KG1 (cell line): ENCODE measurements at places on chromosomes 13 and 19.
A peak's percentile ranks its signal among the peaks of the same experiment; 100 is the strongest.

DNA sequence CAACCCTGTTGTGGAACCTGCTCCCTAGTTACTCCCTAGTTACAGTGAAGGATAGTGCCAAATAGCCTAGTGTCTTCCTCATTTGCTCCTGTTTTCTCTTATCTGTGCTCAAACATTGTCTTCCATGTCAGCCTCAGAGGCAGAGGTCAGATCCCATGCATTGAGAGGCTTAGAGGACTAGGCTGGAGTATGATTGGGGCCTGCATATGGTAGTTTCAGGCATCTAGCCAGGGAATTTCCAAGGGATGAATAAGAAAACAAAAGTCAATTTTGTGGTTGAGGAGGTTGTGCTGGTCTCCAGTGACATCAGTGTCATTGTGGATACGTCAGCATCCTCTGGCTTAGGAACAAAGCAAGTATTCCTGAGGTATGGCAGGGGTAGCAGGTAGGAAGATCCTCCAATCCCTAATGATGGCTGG lies 9.4 kb downstream of the ZNF546 start:
- no peak for DNase-seq

DNA sequence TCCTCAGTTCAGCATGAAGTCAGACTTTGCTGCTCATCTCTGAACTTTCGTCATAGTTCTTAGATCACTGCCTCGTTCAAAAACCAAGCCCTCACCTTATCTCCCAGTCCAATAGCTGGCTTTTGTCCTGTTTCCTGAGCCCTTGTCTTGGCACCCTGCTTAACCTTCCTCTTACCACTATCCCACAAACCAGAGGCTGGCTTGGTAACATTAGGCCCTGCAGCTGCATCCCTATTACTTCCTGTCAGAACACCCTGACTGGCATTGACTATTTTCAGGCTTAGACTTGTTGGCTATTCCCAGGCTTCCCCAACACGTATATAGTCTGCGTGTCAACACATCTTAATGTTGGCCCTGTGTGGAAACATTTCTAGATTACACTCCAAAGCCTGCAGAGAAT lies 172.4 kb downstream of the VWA8 start:
- no peak for DNase-seq

- no peak for DNase-seq
Measured at GRCh38 chr19:51663650-51664049, 17.0 kb upstream of the SIGLEC14 start.

DNA sequence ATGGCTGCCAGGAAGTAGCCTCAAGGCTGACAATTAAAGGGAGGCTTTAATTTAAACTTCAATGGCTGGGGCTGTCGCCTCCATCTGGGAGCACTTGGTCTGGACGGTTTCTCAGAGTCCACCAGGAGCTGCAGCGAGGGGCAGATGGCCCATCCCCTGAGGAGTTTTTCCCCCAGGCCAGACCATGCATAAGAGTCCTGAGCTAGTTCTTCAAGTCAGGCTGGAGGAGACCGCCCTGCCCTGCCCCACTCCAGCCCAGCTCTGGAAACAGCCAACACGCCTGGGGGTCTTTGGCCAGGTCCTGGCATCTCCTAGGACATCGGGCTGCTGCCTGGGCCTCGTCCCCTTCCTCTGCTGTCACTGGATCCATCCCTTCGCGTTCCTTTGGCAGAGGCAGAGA lies 5.3 kb upstream of the ACTN4 start:
- DNase-seq, result no peak

DNA sequence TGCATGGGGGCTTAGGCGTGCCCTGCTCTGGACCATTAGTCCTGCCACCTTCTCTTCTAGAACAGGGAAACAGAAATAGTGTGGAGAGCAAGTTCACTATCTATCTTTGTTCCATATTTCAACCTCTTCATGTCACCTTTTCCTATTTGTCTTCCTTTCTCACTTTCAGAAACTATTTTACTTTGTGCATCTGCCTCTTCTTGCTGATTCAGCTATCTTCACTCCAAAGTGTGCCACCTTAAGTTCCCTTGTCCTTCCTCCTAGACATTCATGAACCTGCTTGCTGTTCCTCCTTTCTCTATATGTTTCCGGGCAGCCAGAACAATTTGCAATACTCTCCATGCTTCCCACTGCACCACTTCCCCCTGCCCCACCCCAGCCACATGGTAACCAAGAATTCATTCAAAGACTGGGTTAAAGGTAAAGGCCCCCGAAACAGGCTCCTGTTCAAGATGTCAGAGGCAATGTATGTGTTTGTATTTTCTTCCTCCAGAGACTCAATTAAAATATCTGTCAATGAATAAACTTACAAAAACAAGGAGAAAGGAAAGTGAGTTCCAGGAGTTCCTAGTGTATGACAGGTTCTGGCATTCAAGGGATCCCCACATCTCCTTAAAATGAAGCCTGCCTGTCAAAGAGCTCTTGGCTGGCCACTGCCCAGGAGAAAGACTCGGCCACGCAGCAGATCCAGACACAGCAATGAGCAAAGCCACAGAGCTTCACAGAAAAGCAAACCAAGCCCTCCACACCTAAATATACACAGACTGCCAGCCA lies 268.1 kb downstream of the DNAJC15 start:
- DNase-seq, result no peak

DNA sequence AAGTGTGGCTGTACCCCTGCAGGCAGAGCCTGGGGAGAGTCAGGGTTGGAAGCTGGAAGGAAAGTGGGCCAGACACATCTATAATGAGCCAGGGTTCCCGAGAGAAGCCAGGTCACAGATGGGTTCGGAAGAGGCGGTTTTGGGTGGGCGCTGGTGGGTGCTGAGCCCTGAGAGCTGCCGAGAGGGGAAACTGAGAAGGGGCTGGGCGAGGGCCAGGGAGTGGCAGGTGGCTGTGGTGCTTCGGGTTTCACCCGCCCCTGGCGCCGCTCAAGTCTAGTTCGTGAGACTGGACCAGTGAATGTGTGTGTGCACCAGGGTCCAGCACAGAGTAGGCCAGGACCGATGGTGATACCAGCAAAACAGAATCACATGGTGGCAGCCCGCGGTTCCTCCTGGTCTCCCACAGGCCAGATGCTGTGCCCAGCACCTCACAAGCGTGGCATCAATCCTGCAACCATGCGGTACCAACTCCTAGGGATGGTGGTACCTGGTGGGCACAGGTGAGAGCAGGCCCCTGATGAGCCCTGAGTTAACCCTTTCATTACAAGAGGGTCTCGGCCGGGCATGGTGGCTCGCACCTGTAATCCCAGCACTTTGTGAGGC lies 1.8 kb upstream of the LRRC4B start:
- DNase-seq, result no peak

GRCh38 chr13:102830646-102831045 lies 15.2 kb upstream of the ERCC5 start:
- no peak for DNase-seq

DNA sequence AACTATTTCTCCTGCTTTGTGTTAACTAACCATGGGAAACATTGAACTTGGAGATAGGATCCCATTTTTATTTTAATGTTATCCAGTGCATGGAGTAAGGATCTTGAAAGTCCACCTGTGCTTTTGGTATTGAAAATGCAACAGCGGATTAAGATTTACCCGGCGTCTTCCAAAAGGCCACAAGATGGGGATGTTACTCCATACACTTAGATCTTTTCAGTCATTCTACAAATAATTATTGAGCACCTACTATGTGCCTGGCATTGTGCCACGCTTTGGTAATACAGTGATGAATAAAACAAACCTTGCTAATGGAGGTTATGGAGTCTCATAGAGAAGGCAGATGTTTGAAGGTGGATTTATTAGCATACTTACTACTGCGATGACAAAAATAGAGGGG lies 56.9 kb downstream of the RFC3 start:
- no peak for DNase-seq

GRCh38 chr19:45598267-45599001 lies 3.6 kb downstream of the GPR4 start:
- DNase-seq, result peak; percentile 1

GRCh38 chr19:18007044-18007916 lies 690 bp upstream of the ARRDC2 start:
- peak; percentile 10 for DNase-seq

DNA sequence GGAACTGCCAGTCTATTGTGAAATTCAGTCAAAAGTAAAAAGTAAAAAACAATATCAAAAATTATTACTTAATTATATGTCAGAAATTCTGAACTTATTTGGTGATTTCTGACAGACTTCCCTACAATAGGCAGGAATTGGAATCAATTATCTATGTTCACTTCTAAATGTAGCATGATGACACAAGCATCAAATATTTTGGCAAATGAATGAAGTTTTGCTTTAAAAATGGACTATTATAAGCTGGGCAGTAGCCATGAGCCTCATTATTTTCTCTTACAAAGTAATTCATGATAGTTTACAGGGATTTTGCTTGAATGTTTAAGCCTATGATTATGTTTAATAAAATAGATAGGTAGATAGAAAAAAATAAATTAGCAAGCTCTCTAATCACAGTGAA lies 582.6 kb downstream of the SLITRK6 start:
- DNase-seq, result no peak

DNA sequence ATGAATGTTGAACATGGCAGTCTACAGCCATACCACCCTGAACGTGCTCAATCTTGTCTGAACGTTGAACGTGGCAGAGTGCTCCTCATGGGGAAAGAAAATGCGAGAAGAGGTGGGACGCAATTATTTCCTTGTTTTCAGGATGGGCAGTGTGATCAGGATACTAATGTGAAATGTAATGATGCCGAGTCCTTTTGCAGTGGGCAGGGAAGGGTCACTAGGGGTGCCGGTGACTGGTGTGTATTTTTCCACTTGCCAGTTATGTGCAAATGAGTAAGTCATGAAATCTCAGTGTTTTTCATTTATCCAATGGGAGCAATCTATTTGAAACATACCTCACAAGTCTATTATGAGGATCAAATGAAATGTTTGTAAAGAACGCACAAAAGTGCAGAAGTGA lies 84.8 kb downstream of the LNX2 start:
- no peak for DNase-seq

- peak; percentile 53 for DNase-seq
Measured at GRCh38 chr13:24997367-24997967, 98.5 kb upstream of the PABPC3 start.

DNA sequence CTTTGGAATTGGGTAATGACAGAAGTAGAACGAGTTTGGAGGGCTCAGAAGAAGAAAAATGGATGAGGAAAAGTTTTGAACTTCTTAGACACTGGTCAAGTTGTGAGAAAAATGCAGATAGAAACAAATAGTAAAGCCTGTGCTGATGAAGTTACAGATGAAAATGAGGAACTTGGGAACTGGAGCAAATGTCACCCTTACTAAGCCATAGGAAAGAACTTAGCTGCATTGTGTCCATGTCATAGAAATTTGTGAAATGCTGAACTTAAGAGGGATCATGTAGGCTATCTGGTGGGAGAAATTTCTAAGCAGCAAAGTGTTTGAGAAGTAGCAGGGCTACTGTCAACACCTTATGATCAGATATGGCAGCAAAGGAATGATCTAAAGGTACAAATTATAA lies 289.2 kb upstream of the PCDH9 start:
- no peak for DNase-seq

GRCh38 chr13:74174810-74175209 lies 40.6 kb upstream of the KLF12 start:
- no peak for DNase-seq

GRCh38 chr19:49327878-49328544 lies 3.0 kb upstream of the SLC6A16 start:
- peak; percentile 24 for DNase-seq

DNA sequence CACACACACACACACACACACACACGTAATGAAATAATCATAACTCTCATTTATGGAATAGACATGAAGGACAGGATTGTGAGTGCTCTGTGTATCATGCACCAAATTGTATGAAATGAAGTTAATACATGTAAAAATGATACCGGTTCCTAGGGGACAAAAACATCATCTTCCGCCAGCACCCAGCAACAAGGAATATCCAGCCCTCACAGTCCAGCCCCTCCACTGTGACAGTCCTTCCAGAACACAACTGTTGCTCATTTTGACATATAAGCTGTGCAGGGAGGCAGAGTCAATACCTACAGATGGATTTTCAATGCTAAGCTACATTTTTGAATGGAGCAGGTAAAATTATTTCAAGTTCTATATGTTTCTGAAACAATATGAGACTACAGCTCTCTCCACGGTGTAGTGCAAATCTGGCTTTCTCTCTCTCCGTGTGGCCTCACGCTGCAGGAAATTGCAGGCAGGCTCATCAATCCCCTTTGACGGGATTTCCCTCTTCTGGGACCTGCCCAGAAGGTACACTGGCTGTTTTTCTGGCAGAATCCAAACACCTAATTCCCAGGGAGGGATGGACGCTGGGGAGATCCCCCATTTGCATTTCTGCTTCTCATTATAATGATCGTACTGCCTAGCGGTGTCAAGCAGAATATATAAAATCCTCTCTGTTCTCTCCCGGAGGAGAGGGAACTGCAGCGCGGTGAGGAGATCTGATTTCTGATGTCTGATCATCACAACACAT lies 494.0 kb downstream of the LIG4 start:
- no peak for DNase-seq

- DNase-seq, result peak; percentile 22
Measured at GRCh38 chr19:10654610-10655456, 687 bp downstream of the ILF3 start.

GRCh38 chr13:80618781-80619180 lies 277.9 kb upstream of the SPRY2 start:
- DNase-seq, result no peak

DNA sequence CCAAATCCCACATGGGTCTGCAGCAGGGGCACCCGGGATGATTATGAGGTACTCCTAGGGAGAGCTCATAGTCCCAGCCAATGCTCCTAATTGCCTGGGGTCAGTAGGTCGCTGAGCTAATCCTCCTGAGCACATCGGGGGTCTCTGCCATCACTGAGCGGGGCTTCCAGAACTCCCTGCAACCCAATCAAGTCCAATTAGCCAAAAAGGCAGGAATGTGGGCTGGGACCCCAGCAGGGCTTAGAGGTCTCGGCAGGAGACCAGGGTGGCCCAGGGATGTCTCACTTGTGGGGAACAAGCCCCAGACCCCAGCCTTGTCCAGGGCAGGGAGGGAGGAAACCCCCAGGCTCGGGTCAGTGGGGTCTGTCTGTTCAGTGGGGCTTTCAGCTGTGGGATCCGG lies 17.1 kb upstream of the CPAMD8 start:
- DNase-seq, result no peak

GRCh38 chr13:31962731-31963370 lies 68.7 kb upstream of the FRY start:
- DNase-seq, result no peak

- no peak for DNase-seq
Measured at GRCh38 chr13:92896842-92897241, 329.8 kb upstream of the GPC6 start.
